ENCODE measurements at places on chromosomes 11 and 22.

DNA sequence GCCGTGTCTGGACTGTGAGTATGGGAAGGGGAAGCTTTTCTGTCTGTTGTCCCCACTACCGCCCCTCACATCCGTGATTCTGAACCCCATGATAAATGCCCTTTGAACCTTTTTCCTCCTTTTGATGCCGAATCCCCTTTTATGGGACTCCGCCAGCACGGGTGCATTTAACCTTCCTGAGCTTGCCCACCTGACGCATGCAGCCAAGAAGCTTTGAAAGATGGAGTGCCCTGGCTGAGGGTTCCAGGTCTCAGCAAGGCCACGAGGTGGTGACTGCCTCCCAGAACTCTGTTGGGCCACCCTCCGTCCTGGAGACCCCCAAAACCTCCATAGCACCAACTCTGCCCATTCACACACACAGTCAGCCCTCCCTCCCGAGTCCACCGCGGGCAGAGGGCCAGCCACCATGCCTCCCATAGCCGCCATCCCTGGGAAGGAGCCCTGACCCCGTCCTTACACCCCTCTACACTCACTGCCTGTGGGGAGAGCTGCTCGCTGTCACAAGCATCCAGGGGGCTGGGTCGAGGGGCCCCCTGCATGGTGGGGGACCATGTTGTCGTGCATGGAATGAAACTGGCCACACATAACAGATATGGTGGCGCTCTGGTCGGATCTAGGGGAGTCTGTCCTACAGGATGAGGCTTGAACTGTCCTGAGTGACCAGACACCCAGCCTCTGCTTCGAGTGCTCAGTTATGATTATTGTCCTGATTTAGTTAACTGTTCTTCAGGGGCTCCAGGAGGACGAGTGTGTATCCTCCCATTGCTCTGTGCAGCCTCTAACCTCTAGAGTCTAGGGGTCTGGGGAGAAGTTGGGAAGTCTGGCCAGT, 822 bp upstream of the COMT start:
- DNase-seq, result no peak

DNA sequence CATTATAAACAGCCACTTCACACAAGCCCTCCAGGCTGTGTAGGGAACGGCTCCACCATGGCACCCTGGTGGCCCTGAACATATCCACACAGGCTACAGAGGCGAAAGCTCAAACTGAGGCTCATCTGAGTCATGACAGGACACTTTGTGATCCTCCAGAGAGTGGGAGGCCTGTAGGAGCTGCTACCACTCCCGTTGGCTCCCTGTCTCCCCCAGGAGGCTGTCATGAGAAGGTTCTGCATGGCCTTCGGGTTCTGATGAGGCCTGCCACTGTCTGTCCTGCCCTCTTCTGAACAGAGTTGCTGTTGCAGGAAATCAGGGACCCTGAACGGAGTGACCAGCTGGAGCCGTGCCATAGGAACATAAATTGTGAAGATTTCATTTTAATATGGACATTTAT, 23.8 kb upstream of the ALDH3B2 start:
- peak; percentile 20 for DNase-seq

- DNase-seq, result no peak
Measured at GRCh38 chr22:37258005-37258752, 14.1 kb upstream of the RAC2 start.

GRCh38 chr11:104967534-104968354, 630 bp downstream of the CASP4 start:
- DNase-seq, result no peak

DNA sequence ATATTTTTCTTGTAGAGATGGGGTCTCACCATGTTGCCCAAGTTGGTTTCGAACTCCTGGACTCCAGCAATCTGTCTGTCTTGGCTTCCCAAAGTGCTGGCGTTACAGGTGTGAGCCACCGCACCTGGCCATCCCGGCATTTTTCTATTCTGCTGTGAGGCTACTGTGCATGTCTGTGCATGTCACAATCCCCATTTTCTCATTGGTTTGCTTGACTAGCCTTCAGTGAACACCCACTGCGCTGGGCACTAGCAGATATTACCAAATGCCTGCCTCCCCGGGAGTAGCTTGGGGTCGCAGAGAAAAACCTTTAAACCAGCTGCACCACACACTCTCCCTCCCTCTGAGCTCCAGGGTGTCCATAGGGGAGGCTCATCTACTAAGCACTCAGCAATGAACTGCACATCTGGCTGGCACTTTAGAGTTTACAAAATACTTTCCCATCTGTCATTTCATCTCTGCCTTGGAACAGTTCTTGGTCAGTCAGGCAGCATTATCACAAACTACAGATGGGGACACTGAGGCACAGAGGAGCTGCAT, 4.9 kb downstream of the CSNK1E start:
- DNase-seq, result no peak

- DNase-seq, result no peak
Measured at GRCh38 chr11:1373536-1374214, 16.1 kb upstream of the BRSK2 start.

GRCh38 chr22:36409911-36410756, 22.4 kb upstream of the MYH9 start:
- peak; percentile 63 for DNase-seq

- DNase-seq, result no peak
Measured at GRCh38 chr11:37710031-37710430, 1112.0 kb upstream of the RAG2 start.

GRCh38 chr22:27845644-27846043, 44.1 kb upstream of the MN1 start:
- no peak for DNase-seq

GRCh38 chr22:35752006-35752862, 34.6 kb downstream of the APOL5 start:
- DNase-seq, result no peak

- no peak for DNase-seq
Measured at GRCh38 chr11:4496557-4497248, 14.3 kb downstream of the OR52K1 start.

DNA sequence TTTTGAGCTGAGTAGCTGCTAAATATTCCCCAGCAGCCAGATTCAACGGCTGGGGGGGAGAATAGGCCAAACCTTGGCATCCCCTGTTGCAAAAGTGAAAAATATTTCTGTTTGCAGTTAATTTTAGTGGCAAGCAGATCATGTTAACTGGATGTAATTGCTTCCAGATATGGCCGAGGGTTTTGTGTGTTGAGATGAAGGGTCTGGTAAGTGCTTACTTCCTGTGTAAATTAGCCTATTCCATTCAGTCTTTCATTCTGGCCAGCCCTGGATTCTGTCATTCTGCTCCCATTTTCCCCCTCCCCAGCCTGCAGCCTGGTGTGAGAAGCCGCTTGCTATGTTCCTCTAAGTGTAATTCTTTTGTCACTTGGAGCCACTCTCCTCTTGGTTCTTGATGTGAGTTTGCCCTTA, 17.4 kb downstream of the ZBTB16 start:
- no peak for DNase-seq

DNA sequence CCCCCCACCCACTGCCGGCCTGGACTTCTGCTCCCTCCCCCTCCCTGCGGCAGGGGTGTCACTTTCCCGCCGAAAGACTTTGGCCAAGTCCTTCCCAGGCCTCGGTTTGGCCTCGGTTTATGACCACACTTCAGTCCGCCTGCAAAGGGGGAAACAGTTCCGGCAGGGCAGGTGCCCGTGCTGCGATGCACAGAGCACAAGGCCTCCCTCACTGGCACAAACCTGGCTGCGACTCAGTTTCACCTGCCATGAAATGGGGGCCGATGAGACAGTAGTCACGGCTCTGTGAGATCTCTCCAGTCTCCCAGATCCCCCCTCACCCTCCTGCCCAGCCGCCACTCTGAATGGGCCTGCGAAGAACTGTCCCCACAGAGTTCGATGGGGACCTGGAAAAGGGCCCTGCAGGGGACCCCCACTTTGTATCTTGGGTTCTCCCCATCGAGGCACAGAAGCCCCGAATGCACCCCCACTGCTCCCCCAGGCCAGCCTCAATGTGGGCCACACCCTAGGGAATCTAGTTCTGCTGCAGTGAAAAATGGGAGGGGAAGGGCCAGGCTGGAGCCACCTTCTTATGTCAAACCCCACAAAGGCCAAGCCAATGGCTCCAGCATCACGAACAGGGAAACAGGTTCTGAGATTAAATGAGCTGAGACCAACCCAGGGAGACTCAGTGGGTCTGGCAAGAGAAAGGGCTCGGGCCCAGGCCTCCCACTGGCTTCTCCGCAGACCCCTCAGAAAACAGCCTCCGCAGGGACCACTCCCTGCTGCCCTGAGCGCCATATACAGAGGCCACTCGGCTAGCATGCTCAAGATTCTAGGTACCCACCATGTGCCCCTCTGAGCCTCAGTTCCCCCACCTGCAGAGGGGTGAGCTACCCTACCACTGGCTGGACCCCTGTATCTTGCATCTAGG, 29.0 kb downstream of the ARVCF start:
- no peak for DNase-seq

DNA sequence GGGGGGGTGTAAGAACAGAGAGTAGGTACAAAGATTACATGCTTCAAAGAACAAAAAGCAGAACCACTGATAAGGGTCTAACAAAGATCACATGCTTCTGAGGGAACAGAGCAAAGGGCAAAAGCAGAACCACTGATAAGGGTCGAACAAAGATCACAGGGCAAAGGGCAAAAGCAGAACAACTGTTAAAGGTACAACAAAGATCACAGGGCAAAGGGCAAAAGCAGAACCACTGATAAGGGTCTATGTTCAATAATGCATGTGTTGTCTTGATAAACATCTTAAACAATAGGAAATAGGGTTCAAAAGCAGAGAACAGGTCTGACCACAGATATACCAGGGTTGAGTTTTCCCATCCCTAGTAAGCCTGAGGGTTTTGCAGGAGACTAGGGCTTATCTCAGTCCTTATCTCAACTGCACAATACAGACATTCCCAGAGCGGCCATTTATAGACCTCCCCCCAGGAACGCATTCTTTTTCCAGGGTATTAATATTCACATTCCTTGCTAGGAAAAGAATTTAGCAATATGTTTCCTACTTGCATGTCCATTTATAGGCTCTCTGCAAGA, 81.9 kb upstream of the PGR start:
- DNase-seq, result no peak

DNA sequence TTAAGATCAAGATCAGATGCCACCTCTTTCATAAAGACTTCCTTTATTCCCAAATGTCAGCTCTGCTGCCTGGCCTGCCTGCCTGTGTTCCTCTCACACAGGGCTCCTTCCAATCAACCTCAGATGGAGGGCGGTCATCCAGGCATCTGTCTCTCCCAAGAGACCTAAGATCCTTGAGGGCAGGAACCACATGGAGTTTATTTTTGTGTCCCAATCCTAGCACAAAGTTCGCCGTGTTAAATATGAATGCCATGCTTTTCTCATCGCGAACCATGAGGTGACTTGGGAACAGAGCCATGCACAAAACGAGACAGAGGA, 72.7 kb upstream of the ARFGAP3 start:
- DNase-seq, result no peak

- DNase-seq, result no peak
Measured at GRCh38 chr11:3092603-3093141, 35.4 kb upstream of the CARS1 start.

GRCh38 chr11:9182180-9182871, 82.8 kb downstream of the DENND5A start:
- no peak for DNase-seq

DNA sequence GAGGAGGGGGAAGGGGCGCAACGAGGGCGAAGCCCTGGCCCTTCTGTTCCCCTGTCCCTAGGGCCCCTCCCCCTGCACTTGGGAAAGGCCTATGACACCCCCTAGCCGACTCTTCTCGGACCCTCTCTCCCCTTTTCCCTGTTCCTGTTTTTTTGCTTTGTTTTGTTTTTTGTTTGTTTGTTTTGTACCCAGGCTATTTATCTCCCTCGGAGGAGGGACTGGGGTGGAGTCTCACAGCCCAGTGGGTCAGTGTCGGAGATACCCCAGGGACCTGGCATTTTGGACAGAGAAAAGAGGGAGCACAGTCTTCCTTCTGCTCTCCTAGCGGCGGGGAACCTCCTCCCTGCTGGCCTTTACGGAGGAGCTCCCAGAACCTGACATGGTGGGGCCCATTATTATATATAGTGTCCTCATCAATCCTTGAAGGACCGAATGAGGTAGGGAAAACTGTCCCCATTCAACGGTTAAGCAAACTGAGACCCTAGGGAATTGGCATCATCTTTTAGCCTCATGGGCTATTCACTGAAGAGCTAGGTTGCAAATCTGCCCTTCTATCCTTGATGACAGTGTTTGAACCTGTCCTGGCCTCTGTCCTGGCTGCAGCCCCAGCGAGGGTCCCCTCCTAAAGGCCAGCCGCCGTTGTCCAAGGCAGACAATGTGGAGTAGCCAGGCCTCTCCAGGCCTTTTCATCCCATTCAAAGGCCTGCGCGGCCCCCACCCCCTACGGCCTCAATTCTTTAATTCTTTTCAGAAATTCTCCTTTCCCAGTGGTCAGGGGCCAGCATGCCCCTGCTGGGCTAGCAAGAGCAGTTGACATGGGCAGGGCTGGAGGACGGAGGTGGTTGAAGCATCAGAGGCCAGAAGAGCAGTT, 911 bp downstream of the EMID1 start:
- DNase-seq, result no peak

DNA sequence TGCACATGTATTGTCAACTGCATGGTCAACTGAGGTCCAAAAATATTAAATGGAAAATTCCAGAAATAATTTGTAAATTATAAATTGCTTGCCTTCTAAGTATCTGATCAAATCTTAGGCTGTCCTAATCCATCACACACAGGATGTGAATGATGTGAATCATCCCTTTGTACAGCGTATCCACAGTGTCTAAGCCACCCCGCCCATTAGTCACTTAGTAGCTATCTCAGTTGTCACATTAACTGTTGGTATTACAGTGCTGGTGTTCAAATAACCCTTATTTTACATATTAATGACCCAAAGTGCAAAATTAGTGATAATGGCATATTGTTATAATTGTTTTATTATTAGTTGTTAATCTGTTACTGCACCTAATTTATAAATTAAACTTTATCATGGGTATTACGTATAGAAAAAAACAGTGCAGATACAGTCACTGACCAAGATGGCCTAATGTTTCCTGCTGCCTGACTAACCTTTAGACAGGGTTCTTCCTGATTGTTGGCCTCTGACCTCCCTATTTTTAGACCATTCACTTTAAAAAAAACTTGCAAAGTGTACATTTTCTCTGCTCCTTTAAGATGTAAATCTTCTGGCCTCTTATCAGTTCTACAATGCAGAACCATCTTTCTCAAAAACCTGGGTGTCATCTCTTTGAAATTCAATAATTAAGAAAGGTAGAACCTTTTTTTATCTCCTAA, 2.9 kb upstream of the SVIP start:
- DNase-seq, result no peak

- no peak for DNase-seq
Measured at GRCh38 chr11:93905384-93905783, 55.0 kb upstream of the VSTM5 start.

- DNase-seq, result no peak
Measured at GRCh38 chr11:110311783-110312579, 15.6 kb upstream of the RDX start.

DNA sequence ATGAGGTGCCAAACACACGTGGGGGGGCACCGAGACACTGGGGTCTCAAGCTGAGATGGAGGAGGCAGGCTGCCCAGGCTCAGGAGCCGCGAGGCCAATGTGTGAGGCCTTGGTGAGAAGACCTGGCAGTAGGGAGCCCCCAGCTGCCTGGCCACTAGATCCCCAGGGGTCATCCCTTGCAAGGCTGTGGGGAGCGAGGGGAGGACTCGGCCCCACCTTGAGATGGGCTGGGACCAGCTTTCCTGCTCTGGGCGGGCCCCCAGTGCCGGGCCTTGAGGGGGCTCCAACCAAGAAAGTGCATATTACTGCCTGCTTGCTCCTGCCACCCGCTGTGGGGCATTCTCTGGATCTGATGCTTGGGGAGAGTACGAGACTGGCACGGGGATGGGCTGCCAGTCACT, 107.0 kb downstream of the CTTN start:
- DNase-seq, result no peak

GRCh38 chr11:119062779-119063178, 4.8 kb upstream of the VPS11 start:
- no peak for DNase-seq
